Ecto neural progenitor cell (in vitro differentiated cells): ENCODE measurements at places on chromosomes 2 and 18.

GRCh38 chr2:155372969-155373368 is 674.5 kb downstream of the KCNJ3 start:
- no peak for DNase-seq

DNA sequence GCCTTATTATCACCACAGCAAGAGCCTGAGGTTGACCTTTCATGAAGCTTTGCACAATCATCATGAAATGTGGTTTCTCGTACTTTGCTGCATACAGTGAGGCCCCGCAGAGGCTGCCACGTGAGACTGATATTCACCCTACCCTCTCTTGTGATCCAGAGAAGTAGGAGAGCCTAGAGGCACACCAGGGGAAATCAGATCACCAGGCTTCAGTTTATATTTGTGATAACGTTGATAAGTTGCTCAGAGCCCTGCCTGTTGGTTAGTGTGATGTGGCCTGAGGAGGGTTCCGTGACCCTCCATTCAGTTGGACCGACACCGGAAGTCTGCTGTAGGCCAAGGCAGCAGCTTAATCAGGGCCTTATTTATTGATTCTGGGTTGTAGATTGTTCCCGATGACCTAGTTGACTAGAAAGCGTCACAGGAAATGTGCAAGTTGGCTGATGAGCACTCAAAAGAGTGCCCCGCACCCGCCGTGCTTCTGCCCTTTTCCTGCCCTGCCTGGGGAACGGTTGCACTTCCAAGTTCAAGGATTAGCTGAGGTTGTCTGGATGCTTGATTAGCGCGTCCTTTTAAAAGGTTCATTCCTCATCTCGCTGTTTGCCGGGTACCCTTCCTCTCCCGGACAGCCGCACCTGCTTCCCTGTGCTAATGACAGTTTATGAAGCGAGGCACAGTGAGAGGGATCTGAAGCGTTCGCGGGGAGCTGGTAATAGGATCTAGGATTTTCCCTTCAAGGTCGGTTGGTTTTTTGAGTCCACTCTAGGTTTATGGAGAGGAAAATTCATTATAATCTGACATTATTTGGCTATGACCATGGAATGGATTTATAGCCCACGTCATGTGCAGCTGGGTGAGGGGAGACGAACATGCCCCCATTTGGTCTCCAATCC is 146.4 kb downstream of the SH3RF3 start:
- no peak for DNase-seq

- DNase-seq, result no peak
These were observed 1.3 kb upstream of the ZNF24 start for GRCh38 chr18:35345460-35345921.

DNA sequence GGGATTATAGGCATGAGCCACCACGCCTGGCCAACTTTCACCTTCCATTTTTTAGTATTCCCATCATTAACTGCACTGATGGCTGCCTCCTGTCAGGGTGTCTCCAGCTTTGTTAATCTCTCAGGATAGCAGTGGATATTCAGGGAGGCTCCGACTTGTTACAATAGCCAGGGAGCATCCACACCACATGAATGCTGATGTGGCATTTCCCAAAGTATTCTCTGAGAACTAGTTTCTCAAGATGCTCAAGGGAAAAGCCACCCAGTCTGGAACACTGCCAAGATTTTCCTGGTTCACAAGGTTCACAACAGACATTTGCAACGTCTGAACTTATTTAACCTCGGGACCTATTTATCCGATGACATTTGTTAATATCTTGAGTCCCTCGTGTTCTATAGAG is 33.8 kb downstream of the ZNF519 start:
- DNase-seq, result no peak

GRCh38 chr2:46034535-46034934 is 262.7 kb upstream of the EPAS1 start:
- DNase-seq, result no peak

- no peak for DNase-seq
These were observed 13.5 kb upstream of the C2orf15 start for GRCh38 chr2:99127981-99128380.

GRCh38 chr18:62583376-62583775 is 60.6 kb downstream of the ZCCHC2 start:
- no peak for DNase-seq

- DNase-seq, result no peak
These were observed 124.3 kb upstream of the CYP26B1 start for GRCh38 chr2:72271766-72272641.

DNA sequence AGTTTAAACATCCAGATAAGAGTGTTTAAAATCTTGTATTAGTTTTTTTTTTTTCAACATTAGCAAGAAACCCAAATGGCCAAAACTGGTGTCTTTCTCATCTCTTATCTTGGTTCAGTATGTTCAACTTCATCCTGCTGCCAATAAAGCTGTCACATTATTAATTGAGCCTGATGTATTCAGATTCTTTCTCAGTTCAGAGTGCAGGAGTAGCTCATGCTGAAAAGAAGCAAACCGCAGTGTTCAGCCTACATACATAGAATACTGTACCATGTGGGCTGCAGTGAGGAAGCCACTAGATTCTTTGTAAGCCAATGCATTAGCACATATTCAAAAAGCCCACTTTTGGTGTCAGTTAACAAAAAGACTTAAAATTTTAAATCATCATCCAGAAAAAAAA is 76.2 kb downstream of the C18orf54 start:
- DNase-seq, result no peak

- DNase-seq, result no peak
These were observed 561.9 kb upstream of the ID2 start for GRCh38 chr2:8119782-8120505.

DNA sequence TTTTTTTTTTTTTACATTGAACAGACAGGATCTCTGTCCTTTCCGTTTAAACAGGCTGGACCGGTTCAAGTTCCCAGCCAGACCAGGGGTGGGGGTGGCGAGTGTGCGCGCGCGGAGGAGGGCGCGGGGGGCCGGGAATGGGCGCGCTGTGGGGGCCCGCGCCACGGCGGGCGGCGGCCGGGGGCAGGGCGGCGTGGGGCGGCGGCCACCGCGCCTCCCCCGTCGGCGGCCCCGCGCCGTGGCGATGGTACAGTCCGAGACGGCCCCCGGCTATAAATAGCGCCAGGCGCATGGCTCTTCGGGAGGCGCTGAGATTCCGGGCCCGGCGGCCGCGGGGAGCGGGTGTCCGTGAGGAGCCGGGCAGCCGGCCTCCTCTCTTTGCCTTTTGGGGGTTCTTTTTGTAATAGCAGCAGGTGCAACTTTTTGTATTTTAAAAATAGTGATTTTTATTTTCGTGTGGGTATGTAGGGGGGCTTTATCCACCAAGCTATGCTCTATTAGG is 430 bp upstream of the CELF4 start:
- DNase-seq, result peak; percentile 83

DNA sequence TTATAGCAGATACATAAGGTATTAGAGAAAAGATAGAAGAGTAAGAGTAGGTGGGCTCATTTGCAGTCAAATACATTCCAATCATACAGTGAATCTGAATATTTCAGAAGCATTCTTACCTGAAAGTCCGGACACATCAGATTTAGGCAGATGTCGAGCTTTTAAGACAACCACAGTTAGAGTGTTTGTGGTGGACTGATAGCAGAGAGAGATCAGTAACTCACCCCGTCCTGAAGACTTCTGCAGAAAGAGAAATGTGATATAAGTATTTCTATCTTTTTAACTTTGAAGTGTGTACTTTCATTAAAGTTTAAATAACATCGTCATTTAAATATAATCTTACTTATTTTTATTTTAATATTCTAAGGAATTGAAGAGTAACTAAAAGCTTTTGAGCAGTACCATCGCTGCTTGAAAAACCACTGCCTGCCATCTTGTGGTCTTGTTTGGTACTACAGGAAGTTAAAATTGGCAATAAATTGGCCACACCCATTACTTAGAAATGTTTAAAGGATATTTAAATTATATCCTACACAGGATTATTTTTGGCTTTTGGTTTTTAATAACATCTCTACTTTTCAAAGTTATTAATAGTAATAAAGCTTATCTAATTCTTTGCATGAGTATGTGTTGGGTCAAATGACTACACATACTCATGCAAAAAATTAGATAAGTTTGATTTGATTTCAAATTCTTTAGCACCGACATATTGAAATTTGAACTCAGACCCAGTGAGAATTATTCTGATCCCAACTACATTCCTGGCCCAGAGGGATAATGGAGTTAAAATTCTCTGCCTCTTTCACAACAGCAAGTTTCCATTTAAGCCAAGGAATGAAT is 5.5 kb downstream of the SYT4 start:
- DNase-seq, result no peak

DNA sequence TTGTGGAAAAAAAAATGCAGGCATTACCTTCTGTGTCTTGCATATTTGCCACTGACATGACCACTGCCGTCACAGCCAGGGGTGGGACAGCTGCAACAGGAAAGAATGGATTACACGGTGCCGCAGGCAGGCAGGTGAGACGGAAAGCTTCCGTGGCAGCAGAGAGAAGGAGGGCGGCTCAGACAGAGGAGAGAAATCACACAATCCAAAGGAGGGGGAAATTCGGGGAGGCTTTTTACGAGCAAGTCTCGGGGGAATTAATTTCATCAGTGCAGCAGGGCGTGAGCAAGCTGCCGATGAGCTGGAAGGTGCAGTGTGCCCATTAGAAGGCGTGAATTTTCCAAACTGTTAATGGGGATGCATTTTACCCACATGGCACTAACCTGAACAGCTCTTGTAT is 234.8 kb upstream of the PXDN start:
- DNase-seq, result no peak

DNA sequence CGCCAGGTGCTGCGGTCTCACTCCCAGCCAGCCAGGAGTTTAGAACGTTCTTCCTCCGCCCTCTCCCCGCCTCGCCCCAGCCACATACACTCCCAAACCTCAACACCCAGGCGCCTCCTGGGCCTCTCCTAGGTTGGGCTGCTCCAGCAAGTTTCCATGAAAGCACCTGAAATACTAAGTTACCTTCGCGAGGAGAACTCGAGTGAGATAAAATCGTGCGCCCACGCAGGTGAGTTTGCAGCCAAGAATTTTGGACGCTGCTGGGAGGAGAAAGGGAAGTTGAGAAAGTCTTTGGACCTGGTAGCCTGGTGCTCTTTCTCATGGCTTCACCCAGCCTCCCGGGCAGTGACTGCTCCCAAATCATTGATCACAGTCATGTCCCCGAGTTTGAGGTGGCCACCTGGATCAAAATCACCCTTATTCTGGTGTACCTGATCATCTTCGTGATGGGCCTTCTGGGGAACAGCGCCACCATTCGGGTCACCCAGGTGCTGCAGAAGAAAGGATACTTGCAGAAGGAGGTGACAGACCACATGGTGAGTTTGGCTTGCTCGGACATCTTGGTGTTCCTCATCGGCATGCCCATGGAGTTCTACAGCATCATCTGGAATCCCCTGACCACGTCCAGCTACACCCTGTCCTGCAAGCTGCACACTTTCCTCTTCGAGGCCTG is at the start of gene GPR39:
TSS of gene GPR39 (plus strand) at position 83 of the 673 bp plus-strand sequence.
- DNase-seq, result no peak

GRCh38 chr2:112081262-112081661 is 26.2 kb downstream of the TMEM87B start:
- DNase-seq, result no peak

GRCh38 chr2:23745726-23746105 is 181.2 kb downstream of the ATAD2B start:
- DNase-seq, result no peak

DNA sequence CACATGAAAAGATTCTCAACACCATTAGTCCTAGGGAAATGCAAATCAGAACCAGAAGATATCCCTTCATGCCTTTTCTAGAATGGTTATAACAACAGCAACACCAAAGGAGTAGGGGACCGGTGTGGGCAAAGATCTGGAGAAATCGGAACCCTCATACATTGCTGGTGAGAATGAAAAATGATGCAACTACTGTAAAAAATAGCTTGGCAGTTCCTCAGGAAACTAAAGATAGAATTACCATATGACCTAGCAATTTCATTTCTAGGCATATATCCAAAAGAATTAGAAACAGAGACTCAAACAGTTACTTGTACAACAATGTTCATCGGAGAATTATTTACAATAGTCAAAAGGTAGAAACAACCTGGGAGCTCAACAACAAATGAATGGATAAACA is 29.2 kb upstream of the CDH7 start:
- no peak for DNase-seq

DNA sequence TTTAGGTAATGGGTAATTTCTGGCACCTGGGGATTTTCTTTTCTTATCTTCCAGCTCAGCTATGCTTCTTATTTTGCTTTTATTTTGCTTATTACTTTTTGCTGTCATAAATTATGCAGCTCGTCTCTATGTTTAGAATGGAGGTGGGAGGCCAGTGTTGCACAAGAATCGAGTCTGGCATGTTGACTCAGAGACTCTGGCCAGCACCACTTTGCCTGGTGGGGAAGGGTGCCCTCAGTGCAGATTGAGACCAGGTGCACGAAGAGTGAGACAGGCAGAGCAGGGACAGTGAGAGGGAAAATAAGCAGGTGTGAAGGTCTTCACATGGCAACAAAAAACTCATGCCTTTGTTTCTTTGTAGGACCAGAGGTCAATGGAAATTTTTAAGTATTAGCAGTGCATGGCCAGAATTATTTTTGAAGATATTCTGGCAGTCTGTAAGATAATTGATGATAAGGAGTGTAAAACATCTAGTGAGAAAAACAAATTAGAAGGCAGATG is 59.2 kb upstream of the SLC5A7 start:
- no peak for DNase-seq
